Hematopoietic multipotent progenitor cell treated with erythropoietin and hydrocortisone succinate and interleukin-3 and kit ligand, for 4 days (in vitro differentiated cells): ENCODE measurements at places on chromosomes 12 and 14.

DNA sequence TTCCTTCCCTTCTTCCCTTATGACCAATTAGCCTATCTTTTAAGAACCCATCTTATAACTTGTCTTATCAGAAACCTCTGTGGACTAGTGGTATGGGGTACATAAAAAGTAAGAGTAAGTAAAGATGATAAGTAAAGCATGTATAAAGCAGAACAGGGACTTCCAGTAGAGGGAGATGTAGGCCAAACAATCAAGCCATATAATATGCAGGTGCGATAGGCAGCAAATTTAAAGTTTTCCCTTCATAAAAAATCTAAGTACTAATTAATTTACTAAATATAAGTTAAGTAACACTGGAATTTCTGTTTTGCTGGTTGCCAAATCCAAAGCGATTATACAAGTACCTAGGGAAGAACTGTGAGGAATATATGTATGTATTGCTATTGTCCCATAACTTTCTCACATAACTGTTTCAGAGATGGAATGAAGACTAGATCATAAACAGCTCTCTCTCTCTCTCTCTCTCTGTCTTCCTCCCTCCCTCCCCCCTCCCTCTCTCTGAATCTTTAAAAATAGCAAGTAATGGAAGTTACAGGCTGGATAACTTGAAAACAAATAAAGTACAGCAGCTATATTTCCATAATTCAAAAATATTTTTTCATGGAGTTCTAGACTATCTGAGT lies 25.7 kb downstream of the METTL25 start:
- peak; percentile 52 for DNase-seq

DNA sequence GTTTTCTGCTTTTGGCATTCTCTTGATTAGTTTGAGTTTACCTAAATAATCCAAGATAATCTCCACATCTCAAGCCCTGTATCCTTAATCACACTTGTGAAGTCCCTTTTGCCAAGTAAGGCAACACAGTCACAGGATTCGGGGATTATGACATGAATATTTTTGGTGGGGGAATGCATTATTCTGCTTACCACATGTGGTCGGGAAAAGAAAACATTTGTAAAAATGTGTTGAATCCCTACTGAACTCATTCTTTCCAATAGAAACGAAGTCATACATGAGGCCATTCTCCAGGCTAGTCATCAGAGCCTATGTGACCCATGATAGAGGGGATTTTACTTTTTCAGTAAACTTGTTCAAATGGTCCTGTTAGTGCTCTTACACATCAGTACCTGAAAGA lies 58.5 kb upstream of the PRICKLE1 start:
- no peak for DNase-seq

DNA sequence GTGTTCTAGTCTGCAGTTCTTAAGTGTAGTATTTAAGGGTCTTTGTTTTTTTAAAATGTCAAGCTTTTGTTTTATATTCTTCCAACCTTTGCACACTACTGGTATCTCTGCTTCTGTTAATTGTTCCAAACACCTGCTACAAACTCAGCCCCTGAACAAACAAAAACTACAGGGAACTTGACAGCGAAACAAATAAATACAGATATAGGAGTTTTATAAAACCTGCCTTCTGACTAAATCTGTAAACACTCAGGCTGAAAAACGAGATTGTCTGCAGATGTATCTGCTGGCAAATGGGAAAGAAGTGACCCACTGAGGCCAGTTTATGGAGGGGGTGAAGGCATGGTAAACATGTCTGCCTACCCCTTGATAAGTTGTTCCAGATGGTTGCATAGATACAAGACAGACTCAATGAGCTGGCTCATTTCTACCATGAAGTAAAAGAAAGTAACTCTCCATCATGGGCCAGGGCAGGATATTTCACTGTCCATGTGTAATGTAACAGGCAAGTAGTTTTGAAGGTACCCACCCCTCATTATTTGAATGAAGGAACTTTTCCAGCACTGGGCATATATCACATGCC lies 75.6 kb downstream of the LMO3 start:
- no peak for DNase-seq

- peak; percentile 39 for DNase-seq
Measured at GRCh38 chr14:96911499-96912149, 114.4 kb downstream of the VRK1 start.

GRCh38 chr14:23446291-23446851 lies 10.9 kb upstream of the MYH7 start:
- DNase-seq = peak; percentile 56

DNA sequence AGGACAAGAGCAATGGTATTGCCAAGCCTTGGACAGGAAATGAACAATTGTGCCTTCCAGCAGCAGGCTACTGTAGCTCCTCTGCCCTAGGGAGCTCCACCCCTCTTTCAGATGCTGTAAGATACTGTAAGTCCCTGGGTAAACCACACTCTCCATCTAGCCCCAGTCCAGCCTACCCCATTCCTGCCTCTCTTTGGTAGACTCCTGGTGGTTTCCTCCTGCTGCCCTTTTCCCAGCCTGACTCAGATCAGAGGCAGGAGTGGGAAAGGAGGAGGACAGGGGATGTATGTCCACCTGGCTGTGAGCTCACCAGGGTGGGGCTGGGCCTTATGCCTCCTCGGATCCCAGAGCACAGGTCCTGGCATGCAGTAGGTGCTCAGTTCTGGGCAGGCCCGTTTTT lies 174.6 kb downstream of the ESRRB start:
- peak; percentile 26 for DNase-seq

DNA sequence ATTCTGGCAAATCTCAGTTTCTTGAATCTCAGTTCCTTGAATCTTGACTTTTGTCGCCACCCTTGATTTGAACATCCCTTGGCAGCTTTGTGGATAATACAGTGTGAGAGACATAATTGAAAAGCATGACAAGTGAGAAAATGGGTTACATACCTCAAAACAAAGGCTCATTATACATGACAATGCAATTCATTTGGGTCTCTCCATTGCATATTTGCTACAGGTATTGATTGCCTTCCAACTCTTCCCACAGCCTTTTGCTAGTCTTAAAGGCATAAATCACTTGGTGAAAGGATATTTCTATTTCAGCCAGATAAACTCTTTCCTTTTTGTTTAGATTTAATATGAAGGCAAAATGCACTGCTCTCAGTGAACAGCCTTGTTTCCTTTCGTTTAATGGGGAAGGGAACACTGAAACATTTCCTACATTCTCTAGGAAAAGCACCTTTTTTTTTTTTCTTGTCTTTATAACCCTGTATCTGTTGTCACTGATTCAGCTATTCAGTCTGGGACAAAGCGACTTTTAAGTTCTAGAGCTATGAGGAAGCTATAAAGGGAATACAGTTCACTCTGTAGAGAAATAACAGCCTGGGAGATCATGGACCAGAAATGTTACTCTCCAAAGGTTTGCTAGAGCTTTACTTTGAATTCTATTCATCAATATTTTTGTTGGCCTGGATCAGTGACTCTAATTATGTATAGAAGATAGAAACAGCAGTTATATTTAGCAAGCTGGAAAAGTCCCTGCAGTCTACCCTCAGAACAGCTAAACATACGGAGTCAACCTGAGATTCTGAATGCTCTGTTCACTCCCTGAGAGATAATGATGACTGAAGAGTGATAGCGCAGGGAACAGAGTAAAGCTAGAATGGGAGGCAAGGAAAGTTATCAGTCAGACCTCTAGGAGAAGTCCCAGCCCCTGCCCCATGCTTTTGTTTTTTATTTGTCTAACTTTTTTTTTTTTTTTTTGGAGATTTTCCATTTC lies 311.4 kb downstream of the RGS6 start:
- no peak for DNase-seq

GRCh38 chr12:27711967-27712366 lies 1.3 kb downstream of the MRPS35 start:
- DNase-seq = peak; percentile 12

GRCh38 chr12:70948236-70948975 lies 27.9 kb upstream of the PTPRR start:
- no peak for DNase-seq

GRCh38 chr12:79844693-79845092 lies 90.2 kb downstream of the PPP1R12A start:
- no peak for DNase-seq

DNA sequence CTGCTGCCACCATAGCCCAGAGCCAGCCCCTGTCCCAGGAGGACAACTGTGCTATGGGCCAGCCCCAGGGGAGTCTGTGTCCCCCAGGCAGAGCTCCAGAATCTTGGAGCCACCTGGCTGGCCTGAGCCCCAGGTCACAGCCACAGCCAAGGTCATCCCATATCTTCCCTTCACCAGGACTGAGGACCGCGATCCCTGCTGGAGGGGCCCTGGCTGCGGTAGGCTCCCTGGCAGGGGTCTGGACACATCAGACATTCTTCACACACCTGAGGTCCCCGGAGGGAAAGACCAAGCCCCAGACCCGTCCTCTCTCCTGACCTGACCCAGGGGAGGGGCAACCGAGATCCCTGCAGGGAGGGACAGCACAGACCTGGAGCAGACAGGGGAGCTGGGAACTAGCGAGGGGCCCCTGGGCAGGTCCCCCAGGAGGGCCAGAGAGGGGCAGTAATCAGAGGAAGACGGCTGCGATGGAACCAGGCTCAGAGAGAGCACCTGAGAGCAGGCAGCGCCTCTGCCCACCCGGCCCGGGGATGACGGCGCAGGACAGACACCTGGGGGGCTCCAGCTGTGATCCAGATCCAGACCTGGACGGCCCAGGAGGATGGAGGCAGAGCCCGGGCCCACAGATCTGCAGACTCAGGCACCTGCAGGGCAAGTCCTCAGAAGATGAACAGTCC lies 103.2 kb upstream of the EIF5 start:
- DNase-seq = no peak

DNA sequence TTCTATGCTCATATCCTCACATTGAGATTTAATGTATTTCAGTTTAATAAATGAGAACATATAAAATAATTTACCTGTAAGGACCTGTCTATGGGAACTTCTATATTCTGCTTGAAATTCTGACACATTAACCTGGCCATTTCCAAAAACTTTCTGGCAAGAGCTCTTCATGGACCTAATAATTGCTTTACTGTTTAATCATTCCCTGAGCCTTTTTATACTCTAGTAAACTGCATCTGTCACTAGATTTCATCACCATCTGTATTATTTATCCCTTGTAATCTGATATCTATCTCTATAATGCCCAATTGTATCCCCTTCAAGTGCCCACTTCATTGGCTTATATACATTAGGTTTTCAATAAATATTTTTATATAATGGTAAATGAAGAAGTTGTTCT lies 327.7 kb downstream of the RAD51B start:
- DNase-seq = no peak

- peak; percentile 91 for DNase-seq
Measured at GRCh38 chr12:113420996-113421595, 1.1 kb upstream of the SDSL start.

DNA sequence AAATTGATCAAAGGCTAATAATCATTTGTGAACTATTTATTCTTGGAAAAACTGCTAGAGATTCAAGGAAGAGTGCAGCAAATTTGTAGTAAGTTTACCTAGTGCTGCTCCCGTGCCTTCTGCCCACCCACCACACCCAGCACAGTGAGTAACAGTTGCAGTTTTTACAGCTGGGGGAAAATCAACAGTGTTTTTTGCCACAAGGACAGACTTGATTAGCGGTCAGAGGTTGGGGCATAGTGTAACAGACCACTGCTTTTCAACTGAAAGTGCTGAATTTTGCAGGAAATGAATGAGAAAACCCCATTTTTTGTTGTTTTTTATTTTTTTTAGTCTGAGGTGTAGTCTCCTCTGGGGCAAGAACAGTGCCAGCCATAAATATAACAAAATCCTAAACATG lies 7.5 kb upstream of the KLRK1 start:
- no peak for DNase-seq

DNA sequence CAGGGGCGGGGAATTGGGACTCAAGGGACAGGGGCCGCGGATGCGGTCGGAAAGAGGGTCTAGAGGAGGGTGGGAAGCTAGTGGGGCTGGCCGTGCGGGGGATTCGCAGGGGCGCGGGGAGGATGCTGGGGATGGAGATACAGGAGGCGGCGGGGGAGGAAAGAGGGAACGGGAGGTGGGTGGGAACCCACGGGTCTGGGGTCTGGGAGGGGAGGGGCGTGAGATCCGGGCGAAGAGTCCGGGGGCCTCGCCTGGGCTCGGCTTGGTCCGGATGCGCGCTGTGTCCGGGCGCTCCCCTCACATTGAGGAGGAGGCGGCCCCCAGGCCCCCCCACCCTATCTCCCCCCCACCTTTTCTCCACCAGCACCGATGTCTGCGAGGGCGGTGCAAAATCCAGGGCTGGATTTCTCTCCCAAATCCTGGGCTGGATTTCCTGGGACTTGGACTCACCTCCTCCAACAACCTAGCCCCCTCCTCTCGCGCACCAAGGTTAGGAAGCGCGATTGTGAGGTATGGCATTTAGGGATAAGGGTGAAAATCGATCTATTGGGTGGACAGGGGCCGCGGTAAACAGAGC lies at the start of gene AGAP2:
Gene AGAP2, minus strand, starts transcription at position 82 of the 577 bp plus-strand sequence. CDS start 496 bp downstream, outside the sequence.
- no peak for DNase-seq

GRCh38 chr12:105570944-105571343 lies 240.5 kb downstream of the C12orf75 start:
- DNase-seq = no peak

GRCh38 chr12:69666798-69667197 lies 32.3 kb downstream of the BEST3 start:
- DNase-seq = no peak

- DNase-seq = peak; percentile 43
Measured at GRCh38 chr12:131830914-131831571, 2.9 kb downstream of the MMP17 start.

DNA sequence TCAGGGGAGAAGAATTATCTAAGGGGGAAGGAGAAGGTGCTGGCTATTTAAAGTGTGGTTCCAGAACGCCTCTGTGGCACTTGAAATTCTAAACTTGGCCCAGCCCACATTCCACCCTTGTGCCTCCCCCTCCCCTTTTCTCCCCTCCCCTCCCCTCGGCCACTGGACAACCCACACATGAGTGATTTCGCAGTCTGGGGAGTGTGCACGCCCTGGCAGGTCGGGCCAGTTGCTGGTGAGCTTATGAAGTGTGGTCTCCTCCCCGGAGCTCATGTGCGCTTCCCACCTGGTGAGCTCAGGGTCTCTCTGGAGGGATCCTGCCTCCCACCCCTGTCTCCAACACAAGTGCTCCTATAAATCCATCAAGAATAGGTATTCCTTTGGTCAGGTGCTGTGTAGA lies at the start of gene SLC6A13:
Gene SLC6A13, minus strand, starts transcription at position 20 of the 400 bp plus-strand sequence. CDS start 2,784 bp downstream, outside the sequence.
- DNase-seq = no peak

DNA sequence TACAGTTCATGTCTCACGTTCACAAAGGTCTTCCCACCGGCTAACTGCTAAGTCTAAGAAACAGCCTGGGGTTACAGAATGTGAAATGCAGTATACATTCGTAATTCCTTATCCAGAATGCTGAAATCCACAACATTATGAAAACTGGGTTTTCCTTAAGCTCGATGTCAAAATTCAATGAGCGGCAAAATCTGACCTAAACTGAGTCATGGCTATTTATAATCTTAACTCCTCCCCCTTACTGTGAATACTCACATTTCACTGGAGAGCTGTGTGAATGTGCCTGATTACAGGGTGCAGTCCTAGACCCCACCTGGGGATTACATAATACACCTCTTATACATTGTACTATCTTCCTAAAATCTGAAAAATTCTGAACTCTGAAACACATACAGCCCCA lies 35.3 kb downstream of the STX2 start:
- DNase-seq = no peak

GRCh38 chr14:104333646-104334423 lies 195.4 kb downstream of the KIF26A start:
- DNase-seq = no peak

GRCh38 chr14:96567289-96567899 lies 65.2 kb downstream of the PAPOLA start:
- DNase-seq = peak; percentile 77
